ENCODE measurements at places on chromosomes 12 and 14.

DNA sequence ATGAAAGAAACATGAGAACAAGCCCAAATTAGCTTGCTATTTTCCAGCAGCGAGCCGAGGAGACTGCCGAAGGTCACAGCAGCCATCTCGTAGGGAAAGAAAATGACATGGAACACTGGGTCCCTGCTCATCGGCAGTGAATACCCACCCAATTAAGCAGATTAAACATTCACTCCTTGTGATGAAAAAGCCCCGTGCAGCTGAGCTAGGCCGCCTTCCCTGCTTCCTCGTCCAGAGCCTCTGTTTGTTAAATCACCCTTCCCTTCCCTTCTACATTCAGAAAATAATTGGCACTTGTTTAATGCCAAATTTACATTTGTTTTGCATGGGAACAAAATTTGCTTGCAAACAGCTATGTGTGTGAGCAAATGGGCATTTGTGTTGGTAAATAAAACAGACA, 342.5 kb downstream of the RMST start:
- DNase-seq: no peak

DNA sequence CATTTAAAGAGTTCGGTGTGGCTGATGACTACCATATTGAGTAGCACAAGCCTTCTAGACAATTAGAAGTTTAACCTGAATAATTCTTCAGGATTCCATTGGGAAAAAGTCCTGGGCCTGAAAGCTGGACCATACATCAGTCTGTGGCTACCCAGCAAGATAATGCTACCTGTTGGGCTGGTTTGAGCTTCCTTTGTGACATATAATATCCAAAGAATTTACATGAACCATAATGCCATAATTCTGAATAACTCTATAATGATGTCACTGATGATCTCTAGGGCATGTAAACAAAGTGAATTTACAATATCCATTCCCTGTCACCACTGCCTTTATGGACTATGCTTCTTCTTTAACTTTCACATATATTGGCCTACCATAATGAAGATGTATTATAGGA, 3.8 kb upstream of the YBX3 start:
- no peak for DNase-seq

DNA sequence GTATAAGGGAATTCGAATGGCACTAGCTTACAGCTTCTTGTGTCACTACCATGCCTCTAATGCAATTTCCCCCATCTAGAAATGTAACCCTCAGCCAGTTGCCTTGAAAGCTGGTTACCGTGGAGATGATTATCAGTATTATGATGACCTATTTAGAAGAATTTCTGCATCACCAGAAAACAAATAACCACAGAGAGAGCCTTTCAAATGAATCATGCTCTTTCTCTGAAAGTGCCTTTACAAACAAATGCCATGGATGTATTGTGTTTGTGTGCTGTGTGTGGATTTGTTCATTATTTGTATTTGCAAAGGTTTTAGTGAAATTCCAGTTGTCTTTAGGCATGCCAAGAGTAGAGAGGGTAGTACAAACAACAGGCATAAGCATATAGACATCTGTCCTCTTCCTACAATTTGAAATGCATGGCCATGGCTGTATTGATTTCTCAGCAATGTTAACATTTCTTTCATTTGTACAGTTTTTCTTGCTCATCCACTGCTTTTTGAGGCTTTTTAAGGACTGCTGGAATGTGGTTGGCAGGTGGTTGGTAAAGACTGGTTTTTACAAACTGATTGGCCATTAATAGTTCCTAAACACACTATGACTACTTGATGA, 266.5 kb downstream of the PAWR start:
- DNase-seq: no peak

DNA sequence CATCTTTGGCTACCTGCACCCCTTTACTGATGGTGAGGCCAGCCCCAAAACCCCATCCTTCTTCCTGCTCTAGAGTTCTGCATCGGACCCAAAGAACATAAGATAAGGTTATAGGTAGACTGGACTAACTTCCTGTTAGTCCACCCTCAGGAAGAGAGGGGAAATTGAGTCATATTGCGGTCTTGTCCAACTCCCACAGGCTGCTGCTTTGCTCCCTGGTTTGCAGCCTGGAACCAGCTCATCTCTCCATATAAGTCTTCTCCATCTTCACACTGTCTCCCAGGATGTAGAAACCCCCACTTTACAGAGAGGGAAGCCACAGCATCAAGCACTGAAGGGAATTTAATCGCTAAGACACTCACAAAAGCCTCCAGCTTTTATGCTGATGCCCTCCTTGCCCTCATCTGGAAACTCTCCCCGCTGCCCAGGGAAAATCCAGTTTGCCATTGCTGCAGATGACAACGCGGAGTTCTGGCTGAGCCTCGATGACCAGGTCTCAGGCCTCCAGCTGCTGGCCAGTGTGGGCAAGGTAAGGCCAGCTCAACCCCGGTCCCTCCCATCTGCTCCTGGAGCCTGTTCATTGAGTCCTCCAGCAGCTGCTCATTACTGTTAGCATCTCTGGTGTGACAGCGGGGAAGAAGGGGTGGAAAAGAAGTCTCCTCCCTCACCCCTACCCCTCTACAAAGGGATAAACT, 85.3 kb downstream of the B4GALNT3 start:
- DNase-seq: no peak

GRCh38 chr14:53093206-53093605, 59.9 kb downstream of the DDHD1 start:
- DNase-seq: no peak

DNA sequence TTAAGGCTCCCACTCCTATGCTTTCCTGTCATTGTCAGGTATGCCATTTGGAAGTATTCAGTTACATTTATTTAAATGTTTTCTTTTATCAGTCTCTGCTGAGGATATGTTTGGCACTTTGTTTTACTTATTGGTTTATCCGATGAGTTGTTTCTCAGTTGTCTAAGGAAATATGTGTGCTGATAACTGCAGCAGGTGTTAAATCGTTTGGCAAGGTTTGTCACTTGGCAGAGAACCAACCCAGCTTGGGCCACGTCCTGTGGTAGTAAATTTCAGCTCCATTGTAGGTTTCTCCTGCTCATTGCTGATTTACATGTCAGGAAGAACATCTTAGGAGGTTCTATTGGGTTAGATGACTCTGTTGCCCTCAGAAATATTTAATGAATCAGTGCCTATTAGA, 22.0 kb upstream of the MGST1 start:
- DNase-seq: peak; percentile 86

- peak; percentile 77 for DNase-seq
Observed at GRCh38 chr14:37230551-37231194, 32.9 kb downstream of the MIPOL1 start.

DNA sequence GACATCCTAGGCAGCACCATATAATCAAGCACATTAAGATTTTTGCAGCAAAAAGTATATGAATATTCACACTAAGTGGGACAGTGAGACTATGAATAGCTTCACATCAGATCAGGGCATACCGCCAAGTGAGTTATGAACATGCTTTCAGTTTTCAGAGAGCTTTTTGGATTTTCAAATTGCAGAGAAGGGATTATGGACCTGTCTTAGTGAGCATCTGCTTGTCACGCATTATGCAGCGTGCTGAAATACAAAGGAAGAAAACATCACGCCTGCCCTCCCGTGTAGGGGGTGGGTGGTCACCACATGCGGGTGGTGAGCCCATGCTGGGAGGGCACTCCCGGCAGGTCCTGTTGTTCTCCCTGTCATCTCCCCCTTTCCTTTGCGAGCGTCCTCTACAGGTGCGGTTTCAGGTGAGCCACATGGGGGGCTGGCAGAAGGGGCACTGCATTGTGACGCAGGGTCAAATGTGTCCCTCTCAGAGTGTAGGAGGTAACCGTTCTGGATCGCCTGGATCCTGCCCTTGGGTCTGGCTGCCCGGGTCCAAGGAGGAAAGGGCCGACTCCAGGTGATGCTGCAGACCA, 42.6 kb downstream of the TRAF3 start:
- DNase-seq: no peak

DNA sequence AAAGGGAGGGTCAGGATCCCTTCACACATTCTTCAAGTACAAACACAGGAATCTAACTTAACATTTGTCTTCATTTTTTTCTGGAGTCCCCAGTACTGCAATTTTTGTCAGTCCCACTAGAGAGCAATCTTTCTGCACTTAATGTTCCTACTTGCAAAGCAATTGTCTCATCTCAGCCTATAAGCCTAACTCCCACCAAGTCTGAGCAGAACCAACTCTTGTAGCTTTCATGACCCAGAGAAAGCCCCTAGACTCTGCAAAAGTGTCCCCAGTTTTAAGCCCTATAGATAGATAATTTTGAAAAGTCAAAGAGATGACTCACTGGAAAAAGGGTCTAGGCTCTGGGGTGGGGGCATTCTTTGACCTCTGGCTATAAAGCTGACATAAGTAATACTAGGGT, 1.8 kb upstream of the ZBTB39 start:
- peak; percentile 53 for DNase-seq

- DNase-seq: no peak
Observed at GRCh38 chr12:49636979-49637755, 13.8 kb downstream of the PRPF40B start.

GRCh38 chr14:102726191-102726949, 50.9 kb upstream of the TRAF3 start:
- no peak for DNase-seq

DNA sequence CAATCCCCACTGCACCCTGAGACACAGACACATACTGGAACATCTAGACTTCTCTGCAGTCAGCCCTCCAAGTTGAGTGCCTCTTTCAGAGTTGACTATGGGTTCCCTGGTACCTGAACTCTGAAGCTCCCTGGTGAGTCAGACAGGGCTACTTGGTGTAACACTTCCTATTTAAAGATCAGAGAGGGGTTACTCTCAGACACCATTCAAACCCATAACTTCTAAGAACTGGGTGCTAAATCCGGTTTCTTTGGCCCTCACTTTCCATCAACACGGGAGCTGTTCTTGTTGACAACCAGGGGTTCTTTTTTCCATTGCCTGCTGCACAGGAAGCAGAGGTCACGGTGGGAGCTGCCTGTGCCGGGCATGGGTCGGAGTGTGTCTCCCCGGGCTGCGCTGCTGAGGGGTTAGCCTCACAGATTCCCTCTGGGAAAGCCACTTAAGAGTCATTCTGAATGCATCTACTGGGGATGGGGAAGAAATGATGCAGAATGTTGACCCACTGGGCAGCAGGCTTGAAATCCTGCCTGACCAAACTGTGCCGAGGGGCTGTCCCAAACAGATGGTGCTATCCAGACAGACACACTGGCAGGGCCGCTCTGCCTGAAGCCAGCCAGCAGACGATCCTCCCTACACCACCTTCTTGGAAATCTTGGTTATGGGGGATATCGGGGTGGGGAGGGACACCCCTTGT, 74.1 kb downstream of the PITPNM2 start:
- no peak for DNase-seq
